ENCODE measurements at places on chromosomes 3 and 15. TPM values are rescaled to one million over a fixed set of nuclear protein-coding genes. Genes with fewer than 3 reads are reported as not detected.

DNA sequence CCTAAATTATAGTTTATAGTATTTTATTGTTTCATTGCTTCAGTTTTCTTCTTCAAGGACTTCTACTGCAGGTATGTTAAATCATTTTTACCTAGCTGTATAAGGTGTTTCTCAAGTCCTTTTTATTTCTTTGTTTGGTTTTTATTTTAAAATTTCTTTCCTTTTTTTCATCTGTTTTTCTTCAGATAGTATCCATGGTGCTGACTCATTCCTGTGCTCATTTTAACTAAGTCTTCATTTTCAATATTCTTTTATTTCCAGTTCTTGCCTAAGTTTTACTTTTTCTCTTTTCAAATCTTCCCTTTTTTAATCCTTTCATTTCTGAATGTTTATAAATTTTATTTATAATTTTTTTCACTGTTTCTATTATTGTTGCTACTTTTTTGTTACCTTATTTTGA, 42.3 kb upstream of the STIMATE start:
- ATAC-seq, result no peak

Gene THRB
- 4.7 TPM for total RNA-seq

DNA sequence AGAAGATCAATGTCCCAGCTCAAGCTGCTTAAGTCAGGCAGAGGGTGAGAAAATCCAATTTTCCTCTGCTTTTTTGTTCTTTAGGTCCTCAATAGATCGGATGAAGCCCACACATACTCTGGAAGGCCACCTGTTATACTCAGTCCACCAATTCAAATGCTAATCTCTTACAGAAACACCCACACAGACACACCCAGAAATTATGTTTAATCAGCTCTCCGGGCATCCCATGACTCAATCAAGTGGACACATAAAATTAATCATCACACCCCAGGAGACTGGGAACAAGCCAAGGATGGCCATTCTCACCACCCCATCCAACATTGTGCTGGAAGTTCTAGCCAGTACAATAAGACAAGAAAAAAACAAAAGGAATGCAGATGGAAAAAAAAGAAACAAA, 67.8 kb upstream of the SLC24A5 start:
- ATAC-seq, result no peak

DNA sequence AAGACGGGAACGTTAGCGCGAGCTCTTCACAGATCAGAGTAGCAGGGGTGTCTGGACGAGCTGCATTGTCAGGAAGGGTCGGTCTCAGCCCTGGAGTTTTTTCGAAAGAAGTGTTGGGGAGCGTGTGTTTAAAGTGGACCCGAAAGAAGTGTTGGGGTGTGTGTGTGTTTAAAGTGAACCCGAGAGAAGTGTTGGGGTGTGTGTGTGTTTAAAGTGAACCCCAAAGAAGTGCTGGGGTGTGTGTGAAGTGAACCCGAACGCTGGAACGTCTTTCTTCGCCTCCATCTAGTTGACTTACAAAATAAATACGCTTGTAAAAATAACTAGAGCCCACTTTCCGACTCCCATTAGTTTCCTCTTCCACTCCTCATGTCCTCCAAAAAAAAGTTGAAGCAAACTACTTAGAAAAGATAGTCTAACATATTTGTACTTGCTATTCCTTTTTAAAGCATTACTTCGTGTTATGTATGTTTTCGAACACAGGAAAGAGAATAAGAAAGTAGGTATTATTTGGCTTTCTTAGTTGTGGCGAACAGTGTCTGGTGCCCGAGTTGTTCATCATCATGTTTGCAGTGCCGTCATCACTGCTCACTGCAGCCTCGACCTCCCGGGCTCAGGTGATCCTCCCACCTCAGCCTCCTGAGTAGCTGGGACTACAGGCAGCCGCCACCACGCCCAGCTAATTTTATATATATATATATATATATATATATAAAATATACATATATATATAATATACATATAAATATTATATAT, 1.0 kb downstream of the LRCH3 start:
- ATAC-seq, result peak; percentile 30

Gene DUOXA2
- total RNA-seq, result 10.4 TPM

DNA sequence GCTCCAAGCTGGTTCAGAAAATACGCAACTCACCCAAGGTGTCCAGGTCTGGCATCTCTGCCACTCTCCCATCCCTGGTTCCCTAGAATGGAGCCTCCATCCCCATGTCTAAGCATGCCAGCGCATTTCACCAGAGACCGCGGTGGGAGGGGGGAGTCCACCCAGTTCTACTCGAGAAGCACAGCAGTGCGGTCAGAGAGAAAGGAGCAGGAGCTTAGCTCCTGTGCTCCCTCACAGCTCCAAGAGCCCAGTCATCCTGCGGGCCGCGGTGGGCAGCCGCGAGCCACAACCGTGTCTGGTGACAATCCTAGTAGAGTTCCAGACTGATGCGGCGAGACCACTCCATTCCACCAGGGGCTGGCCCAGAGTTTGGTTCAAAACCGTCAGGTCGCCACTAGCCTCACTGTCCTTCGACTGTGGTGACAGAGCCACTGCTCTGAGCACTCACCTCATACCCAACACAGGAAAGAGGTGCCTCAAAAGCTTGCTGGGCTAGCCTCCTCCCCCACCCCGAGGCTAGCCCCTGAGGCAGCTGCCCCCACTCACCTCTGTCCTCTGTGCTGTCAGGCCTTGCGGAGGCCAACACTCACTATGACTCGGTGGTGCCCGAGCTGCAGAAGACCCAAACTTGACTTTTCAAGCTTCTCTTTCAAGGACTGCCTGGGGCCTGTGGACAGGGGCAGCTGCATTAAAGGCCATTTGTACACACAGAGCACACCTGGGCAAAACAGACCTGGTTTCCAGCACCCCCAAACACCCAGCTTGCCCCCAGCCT, 185.4 kb downstream of the XXYLT1 start:
- ATAC-seq, result no peak

GRCh38 chr3:13570391-13571194, 21.7 kb downstream of the FBLN2 start:
- ATAC-seq, result no peak

DNA sequence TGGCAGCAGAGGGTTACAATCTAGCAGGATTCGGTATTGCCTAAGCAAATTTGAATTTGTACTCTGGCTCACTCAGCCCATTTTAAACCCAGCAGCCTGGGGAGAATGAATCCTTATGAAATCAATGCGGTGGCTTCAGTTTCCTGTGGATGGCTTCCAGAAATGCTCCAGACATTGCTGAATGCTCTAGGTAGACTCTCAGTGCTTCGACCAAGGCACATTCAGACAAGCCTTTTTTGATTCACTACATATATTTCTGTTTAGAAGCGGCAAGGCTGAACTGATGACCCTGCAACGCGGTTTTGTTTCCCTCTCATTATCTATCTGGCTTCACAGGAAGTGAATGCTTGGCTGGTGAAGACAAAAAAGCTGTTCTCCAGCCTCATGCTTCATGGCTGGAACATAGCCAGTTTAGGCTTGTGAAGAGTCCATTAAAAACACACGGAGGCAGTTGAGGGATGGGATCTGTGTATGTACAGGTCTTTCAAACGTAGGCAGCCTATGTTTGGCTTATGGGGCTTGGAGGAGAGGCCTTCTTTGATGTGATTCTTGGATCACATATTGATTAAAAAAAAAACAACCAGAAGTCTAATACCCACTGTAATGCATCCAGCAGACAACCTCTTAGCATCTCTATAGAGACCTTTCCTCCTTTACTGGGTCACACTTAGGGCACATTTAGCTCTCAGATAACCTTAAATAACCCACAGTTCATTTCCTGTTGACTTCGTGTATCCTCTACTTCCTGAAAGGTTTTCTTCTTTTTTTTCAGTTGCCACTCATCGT, 400.2 kb upstream of the TBL1XR1 start:
- peak; percentile 33 for ATAC-seq

- no peak for ATAC-seq
Observed at GRCh38 chr15:27864719-27865118, 234.4 kb downstream of the OCA2 start.

Gene ANKUB1
- total RNA-seq, result not detected

GRCh38 chr3:63167113-63167512, 111.0 kb upstream of the SYNPR start:
- no peak for ATAC-seq

DNA sequence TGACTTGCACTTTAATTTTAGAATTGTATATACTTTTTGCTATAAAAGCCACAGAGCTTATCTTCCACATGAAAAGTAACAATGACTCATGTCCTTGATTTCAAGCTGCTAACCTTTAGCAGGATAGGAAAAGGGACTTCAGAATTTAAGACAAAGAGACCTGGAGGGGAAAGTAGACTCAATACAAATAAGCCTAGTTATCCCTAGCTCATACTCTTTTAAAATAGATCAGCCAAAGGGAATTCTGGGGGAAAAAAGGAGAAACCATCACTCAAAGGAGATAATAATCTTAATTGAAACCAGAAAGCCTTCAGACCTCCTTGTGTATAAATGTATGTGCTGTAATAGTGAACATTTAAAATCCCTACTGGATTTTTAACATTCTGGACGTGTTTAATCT, 930.3 kb downstream of the NTRK3 start:
- ATAC-seq, result no peak

DNA sequence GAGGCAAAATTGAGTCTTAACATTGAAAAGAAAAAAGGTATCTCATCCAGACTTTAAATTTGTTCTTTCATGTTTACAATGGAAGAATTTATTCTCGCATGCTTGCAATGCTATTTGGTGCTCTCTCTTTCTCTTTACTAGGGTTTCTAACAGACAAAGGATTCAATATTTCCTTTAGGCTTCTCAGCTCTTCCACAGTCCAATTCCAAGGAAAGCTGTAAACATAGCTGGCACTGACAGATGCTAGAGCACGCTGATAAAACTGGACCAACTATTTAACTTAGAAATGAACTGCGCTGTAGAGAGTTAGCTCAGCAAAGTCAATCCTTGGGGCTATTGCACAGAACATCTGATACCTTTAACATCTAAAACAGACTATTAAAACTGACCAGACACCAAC, 81.3 kb downstream of the PDZRN3 start:
- no peak for ATAC-seq

GRCh38 chr3:113747283-113748046, 630 bp downstream of the ATP6V1A start:
- ATAC-seq, result no peak

DNA sequence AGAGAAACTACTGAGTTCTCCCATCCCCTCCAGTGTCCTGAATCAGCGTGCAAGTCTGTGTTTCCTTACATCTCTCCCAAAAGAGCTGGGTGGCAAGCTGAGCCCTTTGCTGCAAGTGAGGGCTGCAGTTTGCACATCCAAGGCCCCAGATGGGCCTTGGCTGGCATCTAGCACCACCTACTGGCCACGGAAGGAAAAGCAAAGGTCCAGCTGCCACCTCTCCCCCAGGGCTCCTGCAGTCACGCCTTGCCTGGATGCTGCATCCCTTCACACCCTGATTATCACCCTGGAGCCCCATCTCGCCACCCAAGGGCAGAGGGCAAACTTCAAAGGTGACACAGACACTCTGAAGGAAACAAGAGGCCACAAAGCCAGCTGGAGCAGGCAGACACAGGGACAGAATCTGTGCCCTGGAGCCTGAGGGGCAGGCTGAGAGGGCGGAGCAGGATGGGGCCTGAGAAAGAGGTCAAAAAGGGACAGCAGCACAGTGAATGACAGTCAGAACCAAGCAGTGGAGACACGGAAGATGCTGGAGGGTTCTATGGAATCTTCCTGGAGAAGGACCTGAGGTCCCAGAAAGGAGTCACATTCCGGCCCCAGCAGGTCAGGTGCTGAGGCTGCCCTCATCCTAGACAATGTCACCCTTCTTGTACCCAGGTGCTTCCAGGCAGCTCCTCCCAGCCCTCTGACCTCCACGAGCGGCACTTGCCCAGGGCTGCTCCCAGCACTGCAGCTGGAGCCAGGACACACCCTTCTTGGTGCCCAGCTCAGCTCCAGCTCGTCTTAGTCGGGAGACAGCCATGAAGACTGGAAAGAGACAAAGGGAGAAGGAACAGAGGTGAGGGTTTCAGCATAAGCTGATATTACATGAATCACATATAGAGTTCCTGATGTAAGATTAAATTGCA, 18.3 kb upstream of the NTRK3 start:
- ATAC-seq, result peak; percentile 72

GRCh38 chr3:189458528-189458927, 172.7 kb upstream of the TP63 start:
- peak; percentile 39 for ATAC-seq

Gene VWA5B2
- total RNA-seq, result not detected

Gene ARL6
- 3.5 TPM for total RNA-seq

- peak; percentile 31 for ATAC-seq
Observed at GRCh38 chr3:14900881-14901873, 46.2 kb upstream of the NR2C2 start.

- ATAC-seq, result no peak
Observed at GRCh38 chr15:100761290-100761935, 118.2 kb upstream of the ALDH1A3 start.

DNA sequence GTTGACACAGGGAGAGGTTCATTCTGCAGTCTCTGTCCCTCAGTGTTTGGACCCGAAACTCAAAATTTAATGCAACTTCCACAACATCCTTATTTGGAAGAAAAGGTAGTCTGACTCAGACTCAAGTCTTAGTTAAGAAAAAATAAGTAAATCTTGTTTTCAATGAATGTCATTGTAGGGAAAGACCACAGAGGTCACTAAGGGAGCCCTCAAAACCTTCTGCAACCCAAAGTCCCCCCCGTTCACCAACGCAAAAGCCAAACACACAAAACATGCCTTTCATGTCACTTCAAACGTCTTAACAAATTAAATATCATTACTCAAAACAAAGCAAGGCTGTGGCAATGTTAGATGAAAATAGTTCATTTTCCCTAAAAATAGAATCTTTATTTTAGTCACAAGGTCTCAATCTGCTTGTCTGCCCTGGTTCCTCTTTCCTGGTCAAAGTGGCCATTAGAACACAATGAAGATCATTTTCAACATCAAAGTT, 20.9 kb upstream of the SSUH2 start:
- ATAC-seq, result no peak

Gene GPR156
- total RNA-seq, result 0.08 TPM

Gene MST1
- 7.6 TPM for total RNA-seq

Gene ITPKA
- 0.16 TPM for total RNA-seq

Gene SELENOS
- total RNA-seq, result 37.8 TPM

Gene BFSP2
- not detected for total RNA-seq

Data from esophagus mucosa (tissue), 1 donor.